ENCODE measurements at places on chromosomes 16 and 17. TPM values are rescaled to one million over a fixed set of nuclear protein-coding genes. Genes with fewer than 3 reads are reported as not detected.

The SLC52A1 gene
- 0.62 TPM for total RNA-seq

The MMP25 gene
- 1.4 TPM for total RNA-seq

The SCNN1B gene
- total RNA-seq, result 0.67 TPM

The CACNG3 gene
- total RNA-seq, result not detected

The MFSD6L gene
- total RNA-seq, result not detected

The FUS gene
- 565 TPM for total RNA-seq

The TMEM88 gene
- 1.2 TPM for total RNA-seq

The HES7 gene
- total RNA-seq, result 3.6 TPM

The VPS25 gene
- 113 TPM for total RNA-seq

The SDR42E2 gene
- total RNA-seq, result not detected

The SDR42E1 gene
- 1.6 TPM for total RNA-seq

The MYCBPAP gene
- 0.49 TPM for total RNA-seq

The SBK1 gene
- total RNA-seq, result 0.26 TPM

Data from A549 treated with dexamethasone at 1 μM for 4 hours (cell line).